Upper lobe of right lung (tissue), 1 donor: ENCODE measurements at places on chromosomes 2 and 18. TPM values are rescaled to one million over a fixed set of nuclear protein-coding genes. Genes with fewer than 3 reads are reported as not detected.

DNA sequence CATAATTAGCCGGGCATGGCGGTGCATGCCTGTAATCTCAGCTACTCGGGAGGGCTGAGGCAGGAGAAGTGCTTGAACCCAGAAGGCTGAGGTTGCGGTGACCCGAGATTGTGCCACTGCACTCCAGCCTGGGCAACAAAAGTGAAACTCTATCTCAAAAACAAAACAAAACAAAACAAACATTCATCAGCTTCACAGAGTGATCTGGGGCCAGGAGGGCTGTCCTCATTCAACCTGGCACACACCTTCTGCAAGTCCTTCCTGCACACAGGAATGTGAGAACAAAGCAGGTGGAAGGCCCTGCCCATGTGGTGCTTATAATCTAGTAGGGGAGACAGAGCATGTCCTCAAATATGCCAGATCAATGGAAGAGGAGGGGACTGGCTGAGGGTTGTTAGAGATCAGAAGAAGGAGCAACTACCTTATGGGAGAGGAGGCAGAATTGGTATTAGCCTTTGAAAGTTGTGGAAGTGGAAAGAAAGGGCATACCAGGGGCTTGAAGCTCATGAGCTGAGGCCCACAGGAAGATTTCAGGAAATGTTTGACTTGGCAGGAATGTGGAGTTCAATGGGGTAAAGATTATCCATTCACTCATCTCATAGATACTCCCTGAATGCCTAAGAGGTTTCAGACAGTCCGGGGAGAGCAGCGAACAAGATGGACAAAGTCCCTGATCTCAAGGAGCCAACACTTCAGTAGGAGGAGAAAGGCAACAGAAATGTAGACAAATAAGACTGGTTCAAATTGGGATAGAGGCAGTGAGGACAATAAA lies 155.3 kb upstream of the SIX3 start:
- no peak overlapping the region for H3K4me3 ChIP-seq
- H3K27ac ChIP-seq: no peak overlapping the region
- no peaks in the 10 kb centered on the region for H3K4me1 ChIP-seq
- no peaks in the 10 kb centered on the region for H3K36me3 ChIP-seq

- peaks cover 16% of the 10 kb centered on the region for H3K4me1 ChIP-seq
- H3K4me3 ChIP-seq: no peak overlapping the region
- peaks cover 16% of the 10 kb centered on the region for H3K36me3 ChIP-seq
- no peaks in the 10 kb centered on the region for H3K27me3 ChIP-seq
- no peak for DNase-seq
Observed at GRCh38 chr2:113910967-113911678, 21.2 kb downstream of the ACTR3 start.

DNA sequence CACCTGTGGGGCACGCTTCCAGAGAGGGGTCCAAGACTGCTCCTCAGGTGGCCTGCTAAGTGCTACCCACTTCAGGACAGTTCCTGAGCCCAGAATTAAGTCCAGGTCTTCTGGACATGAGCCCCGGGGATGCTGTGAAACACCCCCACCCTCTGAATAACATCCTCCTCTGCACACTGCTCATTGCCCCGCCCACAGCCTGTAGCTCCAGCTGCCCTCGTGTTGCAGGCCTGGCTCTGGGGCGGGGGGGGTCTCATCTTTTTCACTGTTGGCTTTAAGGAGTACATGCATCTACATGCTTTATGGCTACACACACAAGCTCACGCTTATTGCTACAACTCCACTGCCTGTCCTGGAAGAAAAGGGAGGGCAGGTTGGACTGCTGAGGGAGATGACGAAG lies 92.8 kb downstream of the PTGR3 start:
- H3K4me3 ChIP-seq: no peak overlapping the region
- H3K4me1 ChIP-seq: no peaks in the 10 kb centered on the region
- H3K27ac ChIP-seq: no peak overlapping the region
- H3K36me3 ChIP-seq: no peaks in the 10 kb centered on the region
- DNase-seq: no peak

GRCh38 chr2:163708265-163708664 lies 27.5 kb downstream of the FIGN start:
- no peaks in the 10 kb centered on the region for H3K4me1 ChIP-seq
- no peak overlapping the region for H3K4me3 ChIP-seq
- no peak overlapping the region for H3K27ac ChIP-seq
- H3K36me3 ChIP-seq: no peaks in the 10 kb centered on the region

DNA sequence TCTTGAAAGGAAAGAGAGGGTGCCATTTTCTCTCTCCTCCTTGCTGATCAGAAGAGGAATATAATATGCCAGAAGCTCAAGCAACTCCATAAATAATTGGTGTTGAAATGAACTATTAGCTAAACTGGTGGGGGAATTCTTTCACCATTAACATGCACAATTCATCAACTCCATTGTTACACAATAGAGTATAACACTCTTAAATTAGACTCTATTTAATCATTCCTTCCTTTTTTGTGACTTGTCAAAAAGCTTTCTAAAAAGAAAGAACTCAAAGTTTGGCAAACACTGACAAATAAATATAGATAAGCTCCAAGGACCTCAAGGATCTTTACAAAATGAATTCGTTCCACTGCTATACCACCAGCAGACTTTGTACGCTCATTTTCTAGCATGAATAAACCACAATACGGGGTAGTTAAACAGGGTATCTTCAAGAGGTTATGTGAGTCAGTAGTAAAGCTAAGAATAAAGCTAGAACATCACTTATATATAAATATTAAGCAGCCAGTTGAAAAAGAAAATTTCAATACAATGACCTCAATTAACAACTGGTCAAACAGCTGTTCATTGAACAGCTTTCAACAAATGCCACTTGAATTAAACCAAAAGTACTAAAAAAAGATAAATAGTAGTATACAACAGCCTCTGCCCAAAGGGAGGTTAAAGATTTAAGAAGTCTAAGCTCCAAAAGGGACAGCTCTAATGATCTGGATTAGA lies 6.4 kb downstream of the TRAK2 start:
- no peak for DNase-seq
- H3K27ac ChIP-seq: no peak overlapping the region

DNA sequence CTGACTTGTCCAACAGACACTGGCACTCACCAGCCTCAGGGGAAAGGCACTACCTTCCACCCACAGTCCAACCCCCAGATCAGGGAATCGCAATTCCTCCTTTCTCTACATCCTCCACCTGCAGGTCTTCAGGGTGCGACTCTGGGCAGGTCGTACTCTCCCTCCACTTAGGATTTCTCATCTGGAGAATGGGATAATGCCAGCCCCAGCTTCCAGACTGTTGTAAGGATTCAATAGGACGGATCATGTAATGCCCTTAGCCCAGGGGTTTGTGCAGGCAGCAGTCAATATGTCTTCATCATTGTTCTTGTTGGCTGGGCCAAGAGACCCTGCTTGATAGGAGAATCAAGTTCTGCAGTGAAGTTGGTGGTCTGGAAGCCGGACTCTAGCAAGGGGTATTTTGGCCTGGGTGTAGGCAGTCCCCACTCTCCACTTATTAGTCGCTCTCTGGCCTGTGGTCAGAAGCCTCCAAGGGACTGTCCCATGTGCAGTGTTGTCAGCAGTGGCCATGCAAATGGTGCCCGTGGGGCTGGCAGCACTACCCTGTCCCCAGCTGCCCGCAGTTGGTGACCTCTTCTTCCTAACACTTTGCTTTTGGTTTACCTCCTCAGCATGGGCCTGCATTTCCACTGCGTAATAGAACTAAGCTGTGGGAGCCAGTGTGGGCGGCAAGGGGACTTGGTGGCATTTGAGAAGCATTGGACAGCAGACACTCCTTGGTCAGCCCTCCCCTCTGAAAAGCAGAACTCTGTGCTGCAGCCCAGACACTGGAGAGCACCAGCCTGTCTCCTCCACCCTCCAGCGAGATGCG lies 172.4 kb upstream of the HS6ST1 start:
- no peak overlapping the region for H3K27ac ChIP-seq
- no peak overlapping the region for H3K4me3 ChIP-seq
- peak; percentile 47 for DNase-seq
- H3K36me3 ChIP-seq: no peaks in the 10 kb centered on the region
- no peaks in the 10 kb centered on the region for H3K4me1 ChIP-seq
- H3K27me3 ChIP-seq: no peaks in the 10 kb centered on the region

GRCh38 chr18:3794537-3795348 lies 344.8 kb downstream of the TGIF1 start:
- no peaks in the 10 kb centered on the region for H3K36me3 ChIP-seq
- no peak overlapping the region for H3K4me3 ChIP-seq

DNA sequence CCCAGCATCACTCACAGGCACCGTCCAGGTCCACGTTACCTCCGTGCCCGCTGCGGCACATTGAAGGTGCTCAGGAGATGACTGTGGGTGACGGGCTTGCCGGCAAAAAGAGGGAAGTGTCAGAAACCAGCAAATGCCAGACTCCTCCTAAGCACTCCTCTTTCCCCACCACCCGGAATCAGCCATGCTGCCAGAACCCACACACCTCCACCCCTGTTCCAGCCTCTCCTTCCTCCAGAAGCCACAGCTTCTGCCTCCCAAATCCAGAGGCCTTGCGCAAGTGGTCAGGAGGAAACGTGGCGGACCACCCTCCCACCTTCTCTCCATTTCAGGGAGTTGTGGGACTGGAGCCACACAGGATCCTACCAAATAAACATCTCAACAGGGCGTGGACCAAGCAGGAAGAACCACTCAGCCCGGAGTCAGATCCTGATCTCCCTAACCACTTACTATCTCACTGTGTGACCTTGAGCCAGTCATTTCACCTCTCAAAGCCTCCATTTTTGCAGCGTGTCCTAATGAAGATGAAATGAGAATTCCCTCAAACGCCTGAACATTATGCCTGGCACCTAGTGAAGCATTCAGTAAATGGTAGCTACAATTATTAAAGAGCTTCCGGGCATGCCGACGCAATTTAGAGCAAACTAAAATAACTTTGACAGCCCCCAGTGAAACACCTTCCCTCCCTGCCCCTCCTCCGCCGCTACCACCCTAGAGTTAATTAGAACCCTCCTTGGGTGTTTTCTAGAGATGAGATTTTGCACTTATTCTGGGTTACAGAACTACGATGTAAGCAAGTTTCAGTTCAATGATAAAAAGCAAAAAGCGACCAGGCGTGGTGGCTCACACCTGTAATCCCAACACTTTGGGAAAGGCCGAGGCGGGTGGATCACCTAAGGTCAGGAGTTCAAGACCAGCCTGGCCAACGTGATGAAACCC lies 32.9 kb downstream of the SMAD7 start:
- H3K27me3 ChIP-seq: no peaks in the 10 kb centered on the region
- H3K27ac ChIP-seq: no peak overlapping the region
- peaks cover 24% of the 10 kb centered on the region for H3K36me3 ChIP-seq
- H3K4me1 ChIP-seq: peaks cover 50% of the 10 kb centered on the region
- peak; percentile 63 for DNase-seq

Gene ZFP36L2
- total RNA-seq: 139 TPM

GRCh38 chr2:218569038-218569431 lies 396 bp downstream of the CNOT9 start:
- peak overlapping the region; percentile 95 for H3K4me3 ChIP-seq
- DNase-seq: peak; percentile 76
- H3K4me1 ChIP-seq: peaks cover 29% of the 10 kb centered on the region
- no peaks in the 10 kb centered on the region for H3K27me3 ChIP-seq

GRCh38 chr18:79498662-79499061 lies 102.9 kb downstream of the NFATC1 start:
- no peak for DNase-seq
- H3K36me3 ChIP-seq: no peaks in the 10 kb centered on the region
- no peak overlapping the region for H3K27ac ChIP-seq
- H3K4me1 ChIP-seq: no peaks in the 10 kb centered on the region
- no peak overlapping the region for H3K4me3 ChIP-seq
- no peaks in the 10 kb centered on the region for H3K27me3 ChIP-seq

- no peak for DNase-seq
- H3K36me3 ChIP-seq: no peaks in the 10 kb centered on the region
- peaks cover 9% of the 10 kb centered on the region for H3K4me1 ChIP-seq
- no peak overlapping the region for H3K27ac ChIP-seq
Observed at GRCh38 chr18:9348766-9349165, 14.2 kb downstream of the TWSG1 start.

DNA sequence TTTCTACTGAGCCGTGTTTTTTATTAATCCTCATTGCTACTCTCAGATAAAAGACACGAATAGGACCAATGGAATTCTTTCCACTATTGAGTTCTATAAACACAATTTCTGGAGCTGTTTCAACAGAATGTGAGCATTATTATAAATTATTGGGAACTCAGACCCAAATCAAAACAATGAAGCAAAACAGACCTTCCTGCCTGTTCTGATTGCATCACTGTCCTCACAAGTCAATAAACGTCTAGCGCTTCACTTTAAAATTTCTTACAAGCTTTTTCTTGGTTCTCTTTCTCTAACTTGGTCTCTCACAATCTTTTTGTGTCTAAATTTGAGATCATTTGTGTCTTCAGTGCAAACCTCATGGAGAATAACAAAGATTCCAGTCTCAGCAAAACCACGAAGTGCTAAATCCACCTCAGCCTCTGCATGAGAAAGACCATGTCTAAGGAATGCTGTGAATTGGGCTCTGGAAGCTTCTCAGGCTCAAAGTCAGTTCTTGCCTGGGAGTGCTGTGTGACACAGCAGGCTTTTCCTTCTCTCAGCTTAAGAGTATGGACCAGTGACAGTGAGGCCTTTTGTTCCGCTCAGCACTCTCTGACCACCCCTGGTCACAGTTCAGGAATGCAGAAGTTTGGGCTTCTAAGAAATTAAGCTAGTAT lies 22.8 kb downstream of the ARHGAP28 start:
- no peak for DNase-seq
- no peaks in the 10 kb centered on the region for H3K4me1 ChIP-seq
- H3K4me3 ChIP-seq: no peak overlapping the region
- H3K27ac ChIP-seq: peak overlapping the region; percentile 20

DNA sequence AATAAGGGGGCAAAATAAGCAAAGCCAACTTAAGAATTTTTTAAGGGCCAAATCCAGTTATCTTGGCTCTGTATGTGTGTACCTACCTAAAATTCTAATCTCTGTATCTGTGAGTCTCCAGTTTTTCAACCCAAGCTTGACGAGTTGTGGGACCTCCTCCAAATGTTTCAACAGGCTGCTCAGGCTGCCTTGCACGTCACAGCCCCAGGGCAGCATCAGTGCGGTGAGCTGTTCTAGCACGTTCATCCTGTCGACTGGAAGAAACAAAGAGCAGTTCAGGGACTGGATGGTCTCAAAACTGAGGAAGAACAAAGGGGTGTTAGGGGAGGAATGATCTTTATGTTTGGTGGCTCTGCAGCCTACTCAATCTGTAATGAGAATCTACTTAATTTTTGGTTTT lies 29.4 kb downstream of the NLRC4 start:
- H3K4me3 ChIP-seq: no peak overlapping the region
- no peaks in the 10 kb centered on the region for H3K4me1 ChIP-seq
- no peaks in the 10 kb centered on the region for H3K36me3 ChIP-seq
- H3K27ac ChIP-seq: no peak overlapping the region

- H3K27ac ChIP-seq: no peak overlapping the region
- no peaks in the 10 kb centered on the region for H3K27me3 ChIP-seq
- no peak overlapping the region for H3K4me3 ChIP-seq
- no peaks in the 10 kb centered on the region for H3K4me1 ChIP-seq
- no peaks in the 10 kb centered on the region for H3K36me3 ChIP-seq
Observed at GRCh38 chr2:132560562-132560961, 109.4 kb downstream of the LYPD1 start.

Gene LHCGR
- total RNA-seq: not detected
